ENCODE measurements at places on chromosomes 7 and 10. TPM values are rescaled to one million over a fixed set of nuclear protein-coding genes. Genes with fewer than 3 reads are reported as not detected.

NRG3 gene
- total RNA-seq, result not detected

HOXA4 gene
- 0.51 TPM for total RNA-seq

PRSS2 gene
- total RNA-seq, result not detected

SUFU gene
- 2.6 TPM for total RNA-seq

ELN gene
- total RNA-seq, result 2.1 TPM

Measured in fibroblast of lung (primary cell).